ENCODE measurements at places on chromosomes 7 and 10. TPM values are rescaled to one million over a fixed set of nuclear protein-coding genes. Genes with fewer than 3 reads are reported as not detected.

- H3K36me3 ChIP-seq: no peaks in the 10 kb centered on the region
- H3K4me3 ChIP-seq: no peak overlapping the region
- no peaks in the 10 kb centered on the region for H3K27me3 ChIP-seq
These were observed 307.8 kb downstream of the PTPRN2 start for GRCh38 chr7:158279539-158280447.

SPDYE1 gene
- not detected for total RNA-seq

DNA sequence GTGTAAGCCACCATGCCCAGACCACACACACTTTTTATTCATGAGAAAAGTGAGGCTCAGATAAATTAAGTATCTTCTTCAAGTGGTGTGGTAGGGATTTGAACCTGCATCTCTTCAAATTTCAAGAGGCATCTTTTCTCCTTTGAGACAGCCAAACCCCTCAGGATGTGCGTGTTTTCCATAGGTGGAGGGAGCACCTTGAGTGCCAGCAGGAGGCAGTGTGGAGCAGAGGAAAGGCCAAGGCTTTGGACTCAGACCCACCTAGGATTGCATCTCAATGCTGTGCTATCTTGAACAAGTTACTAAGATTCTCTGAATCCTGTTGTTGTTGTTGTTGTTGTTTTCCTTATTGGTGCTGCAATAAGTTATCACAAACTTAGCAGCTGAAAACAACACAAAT is 40.2 kb upstream of the MYL10 start:
- H3K4me1 ChIP-seq: peaks cover 14% of the 10 kb centered on the region
- DNase-seq: no peak
- H3K36me3 ChIP-seq: no peaks in the 10 kb centered on the region
- no peak overlapping the region for H3K27ac ChIP-seq

- H3K4me3 ChIP-seq: no peak overlapping the region
- H3K4me1 ChIP-seq: peaks cover 18% of the 10 kb centered on the region
- no peak for DNase-seq
- no peaks in the 10 kb centered on the region for H3K36me3 ChIP-seq
- no peak overlapping the region for H3K27ac ChIP-seq
- no peaks in the 10 kb centered on the region for H3K27me3 ChIP-seq
These were observed 84.7 kb downstream of the AUTS2 start for GRCh38 chr7:69683002-69683401.

DNA sequence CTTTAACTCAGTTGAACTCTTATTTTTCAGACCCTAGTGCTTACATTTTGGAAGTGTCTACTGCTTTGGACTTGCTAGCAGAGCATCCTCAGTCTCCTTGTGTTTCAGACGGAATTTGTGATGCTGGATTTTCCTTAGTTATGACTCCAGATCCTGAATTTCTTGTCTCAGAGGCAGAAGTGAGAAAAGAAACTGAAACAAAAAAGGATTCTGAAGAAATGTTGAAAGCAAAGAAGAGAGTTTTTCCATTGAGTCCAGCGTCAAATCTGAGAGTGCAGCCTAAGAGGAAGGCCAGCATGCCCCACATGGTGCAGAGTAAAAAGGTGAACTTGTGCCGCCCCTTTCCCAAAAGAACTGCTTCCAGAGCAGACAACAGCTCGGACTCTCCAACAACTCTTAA is 46.1 kb downstream of the TASOR2 start:
- H3K27ac ChIP-seq: no peak overlapping the region
- H3K36me3 ChIP-seq: no peaks in the 10 kb centered on the region
- H3K4me1 ChIP-seq: no peaks in the 10 kb centered on the region
- DNase-seq: no peak

BMPER gene
- 1.7 TPM for total RNA-seq

SPOCK2 gene
- total RNA-seq: 6.7 TPM

DNA sequence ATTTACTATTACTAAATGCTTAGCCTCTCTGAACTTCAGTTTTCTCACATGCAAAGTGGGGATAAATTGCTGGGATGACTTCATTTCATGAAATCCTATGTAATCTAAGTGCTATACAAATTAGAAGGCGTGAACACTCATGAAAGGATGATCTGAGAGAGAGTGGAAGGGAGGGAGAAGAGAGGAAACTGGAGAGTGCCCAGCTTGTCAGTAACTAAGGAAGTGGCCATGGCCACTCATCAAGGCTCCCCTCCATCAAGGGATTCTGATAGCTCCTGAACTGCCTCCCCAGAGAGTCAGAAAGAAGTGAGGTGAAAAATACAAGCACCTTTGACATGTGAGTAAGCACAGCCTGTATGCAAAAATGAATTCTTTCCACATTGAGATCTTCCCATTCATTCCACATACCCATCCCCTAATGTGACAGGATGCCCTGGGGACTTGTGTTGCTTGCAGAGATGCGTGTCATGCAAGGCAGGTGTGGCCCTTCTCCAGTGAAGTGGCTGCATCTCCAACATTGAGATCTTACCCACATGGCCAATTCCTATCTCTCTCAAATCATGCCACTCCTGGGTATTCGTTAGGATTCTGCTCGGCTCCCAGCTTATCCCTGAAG is 76.5 kb upstream of the ITPRID1 start:
- no peaks in the 10 kb centered on the region for H3K36me3 ChIP-seq
- H3K4me3 ChIP-seq: no peak overlapping the region
- DNase-seq: no peak
- no peaks in the 10 kb centered on the region for H3K4me1 ChIP-seq
- no peaks in the 10 kb centered on the region for H3K27me3 ChIP-seq

NUTM2D gene
- total RNA-seq: 2.0 TPM

- no peaks in the 10 kb centered on the region for H3K36me3 ChIP-seq
- no peaks in the 10 kb centered on the region for H3K27me3 ChIP-seq
- peaks cover 3% of the 10 kb centered on the region for H3K4me1 ChIP-seq
- no peak overlapping the region for H3K4me3 ChIP-seq
- peak; percentile 34 for DNase-seq
These were observed 91.0 kb upstream of the KMT2E start for GRCh38 chr7:104923010-104923421.

- peaks cover 15% of the 10 kb centered on the region for H3K4me1 ChIP-seq
- no peak overlapping the region for H3K4me3 ChIP-seq
- H3K27me3 ChIP-seq: no peaks in the 10 kb centered on the region
- no peak for DNase-seq
- no peaks in the 10 kb centered on the region for H3K36me3 ChIP-seq
These were observed 208.1 kb downstream of the JCAD start for GRCh38 chr10:29851241-29851640.

GRCh38 chr7:64863021-64863420 is 40.1 kb upstream of the ZNF273 start:
- no peaks in the 10 kb centered on the region for H3K4me1 ChIP-seq
- no peaks in the 10 kb centered on the region for H3K27me3 ChIP-seq
- DNase-seq: no peak
- no peaks in the 10 kb centered on the region for H3K36me3 ChIP-seq

GRCh38 chr10:83917537-83918506 is 221.5 kb upstream of the GHITM start:
- no peaks in the 10 kb centered on the region for H3K27me3 ChIP-seq
- DNase-seq: no peak
- no peaks in the 10 kb centered on the region for H3K4me1 ChIP-seq
- no peak overlapping the region for H3K4me3 ChIP-seq
- no peak overlapping the region for H3K27ac ChIP-seq
- H3K36me3 ChIP-seq: no peaks in the 10 kb centered on the region

GRCh38 chr10:50358925-50359687 is 107.8 kb upstream of the ASAH2 start:
- no peak overlapping the region for H3K27ac ChIP-seq
- no peak overlapping the region for H3K4me3 ChIP-seq
- no peaks in the 10 kb centered on the region for H3K27me3 ChIP-seq
- no peaks in the 10 kb centered on the region for H3K36me3 ChIP-seq

DNA sequence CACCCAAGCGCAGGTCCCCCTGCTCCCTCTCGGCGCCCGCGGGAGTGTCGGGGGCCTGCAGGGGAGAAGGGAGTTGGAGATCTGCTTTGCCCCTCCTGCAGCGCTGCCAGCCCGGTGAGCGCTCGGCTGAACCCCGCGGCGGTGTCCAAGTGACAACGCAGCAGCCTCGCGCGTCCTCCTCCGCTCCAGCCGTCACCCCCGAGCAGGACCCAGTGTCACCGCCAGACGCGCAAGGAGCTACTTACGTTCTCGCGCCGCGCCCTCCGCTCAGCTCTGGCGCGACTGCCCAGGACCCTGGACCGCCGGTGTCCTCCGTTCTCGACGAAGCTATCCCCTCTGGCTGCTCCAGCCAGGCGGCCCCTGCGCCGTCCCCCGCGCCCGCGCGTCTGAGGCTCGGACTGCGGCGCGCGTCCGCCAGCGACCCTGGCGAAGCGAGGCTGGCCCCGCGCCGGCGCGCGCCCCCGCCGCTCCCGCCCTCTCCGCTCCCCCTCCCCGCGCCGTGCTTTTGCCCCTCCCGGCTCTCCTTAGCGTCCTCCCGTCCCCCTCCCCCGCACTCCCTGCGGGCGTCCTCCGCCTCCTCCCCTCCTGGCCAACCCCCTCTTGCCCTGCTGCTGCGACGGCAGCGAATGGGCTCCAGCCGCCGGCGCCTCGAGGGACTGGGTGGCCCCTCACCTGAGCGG is at the start of gene NRCAM:
TSS of gene NRCAM (minus strand) at position 439 of the 680 bp plus-strand sequence. CDS start 216,372 bp downstream, outside the sequence.
- peaks cover 13% of the 10 kb centered on the region for H3K4me1 ChIP-seq
- H3K4me3 ChIP-seq: peak within 1 kb of the TSS; percentile 54
- no peak for DNase-seq
- no peaks in the 10 kb centered on the region for H3K36me3 ChIP-seq
- H3K27ac ChIP-seq: no peak within 1 kb of the TSS

GRCh38 chr7:100370303-100370702 is 3.0 kb upstream of the PILRA start:
- peak overlapping the region; percentile 31 for H3K27ac ChIP-seq
- H3K27me3 ChIP-seq: no peaks in the 10 kb centered on the region
- H3K4me3 ChIP-seq: no peak overlapping the region
- no peaks in the 10 kb centered on the region for H3K4me1 ChIP-seq
- DNase-seq: no peak
- H3K36me3 ChIP-seq: no peaks in the 10 kb centered on the region

DNA sequence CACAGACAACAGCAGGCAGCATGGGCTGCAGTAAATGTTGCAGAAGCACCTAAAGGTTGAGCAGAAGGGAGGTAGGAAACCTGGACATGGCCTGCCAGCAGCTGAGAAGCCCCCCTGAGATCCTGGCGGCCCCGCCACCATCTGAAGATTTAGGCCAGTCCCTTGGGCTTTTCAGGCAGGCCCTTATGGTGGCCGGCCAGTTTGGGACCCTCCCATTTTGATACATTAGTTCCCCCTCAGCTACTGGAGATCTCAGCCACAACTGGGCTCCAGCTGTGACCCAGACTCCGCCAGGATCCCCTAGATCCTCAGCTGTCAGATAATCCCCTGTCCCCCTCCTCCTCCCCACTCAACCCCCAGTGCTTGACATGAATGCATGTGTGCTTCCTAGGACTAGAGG is 34.4 kb downstream of the ZNF783 start:
- peaks cover 21% of the 10 kb centered on the region for H3K36me3 ChIP-seq
- H3K27me3 ChIP-seq: no peaks in the 10 kb centered on the region
- H3K4me1 ChIP-seq: no peaks in the 10 kb centered on the region

DNA sequence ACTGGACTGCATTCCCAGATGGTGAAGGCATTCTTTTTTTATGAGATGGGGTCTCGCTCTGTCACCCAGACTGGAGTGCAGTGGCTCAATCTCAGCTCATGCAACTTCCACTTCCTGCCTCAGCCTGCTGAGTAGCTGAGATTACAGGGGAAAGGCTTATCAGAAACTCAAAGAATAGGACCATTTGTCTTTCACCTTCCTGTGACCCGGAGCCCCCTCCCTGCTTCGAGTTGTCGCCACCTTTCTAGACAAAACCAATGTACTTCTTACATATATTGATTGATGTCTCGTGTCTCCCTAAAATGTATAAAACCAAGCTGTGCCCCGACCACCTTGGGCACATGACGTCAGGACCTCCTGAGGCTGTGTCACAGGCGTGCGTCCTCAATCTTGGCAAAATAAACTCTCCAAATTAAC is 1.8 kb upstream of the METTL27 start:
- no peaks in the 10 kb centered on the region for H3K27me3 ChIP-seq
- no peaks in the 10 kb centered on the region for H3K36me3 ChIP-seq
- H3K4me3 ChIP-seq: no peak overlapping the region
- no peak for DNase-seq
- H3K4me1 ChIP-seq: peaks cover 7% of the 10 kb centered on the region

DNA sequence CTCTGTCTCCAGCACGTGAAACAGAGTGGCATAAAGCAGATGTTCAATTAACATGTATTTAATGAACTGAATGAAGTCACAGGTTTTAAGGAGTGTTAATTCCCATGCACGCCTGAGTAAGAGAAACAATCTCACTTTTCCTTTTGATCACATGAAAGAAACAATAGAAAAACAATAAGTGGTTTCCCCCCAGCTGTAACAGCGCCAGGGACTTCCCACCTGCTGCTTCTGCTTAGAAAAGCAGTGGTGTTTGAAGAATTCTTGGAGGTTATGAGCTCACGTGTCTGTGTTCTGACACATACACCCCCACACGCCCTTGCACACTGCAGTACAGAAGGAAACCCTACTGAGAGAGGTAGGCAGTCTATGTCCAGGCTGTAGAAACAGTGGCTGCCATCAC is 51.3 kb upstream of the FRMD4A start:
- no peaks in the 10 kb centered on the region for H3K27me3 ChIP-seq
- H3K4me1 ChIP-seq: no peaks in the 10 kb centered on the region
- H3K36me3 ChIP-seq: no peaks in the 10 kb centered on the region
- DNase-seq: no peak
- no peak overlapping the region for H3K27ac ChIP-seq
- H3K4me3 ChIP-seq: no peak overlapping the region

FAM3C gene
- 9.7 TPM for total RNA-seq

DNA sequence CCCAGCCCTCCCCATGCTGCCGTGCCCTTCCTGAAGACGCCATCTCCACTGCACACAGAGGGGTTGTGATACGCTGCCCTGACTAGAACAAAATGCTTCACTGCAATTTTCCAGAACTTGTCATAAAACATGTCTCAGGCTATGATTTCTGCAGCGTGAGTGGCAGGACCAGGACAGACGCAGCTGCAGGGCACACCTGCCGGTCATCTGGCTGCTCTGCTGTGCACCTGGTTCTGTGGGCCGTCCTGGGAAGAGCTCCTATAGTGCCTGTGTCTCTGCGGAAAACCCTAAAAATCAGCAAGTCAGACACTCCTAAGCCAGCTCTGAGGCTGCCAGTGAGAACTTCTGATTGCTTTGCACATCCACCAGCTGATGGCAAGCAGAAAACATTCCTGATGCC is 39.7 kb upstream of the DIP2C start:
- no peaks in the 10 kb centered on the region for H3K4me1 ChIP-seq
- H3K36me3 ChIP-seq: no peaks in the 10 kb centered on the region
- H3K27ac ChIP-seq: no peak overlapping the region
- no peak overlapping the region for H3K4me3 ChIP-seq

IPMK gene
- 8.2 TPM for total RNA-seq

GRCh38 chr10:103696411-103697145 is 158.8 kb downstream of the SH3PXD2A start:
- peaks cover 14% of the 10 kb centered on the region for H3K4me1 ChIP-seq
- H3K27me3 ChIP-seq: no peaks in the 10 kb centered on the region
- DNase-seq: no peak
- H3K36me3 ChIP-seq: no peaks in the 10 kb centered on the region
